GM18507 (cell line): ENCODE measurements at places on chromosomes 12 and 14.
A peak's percentile ranks its signal among the peaks of the same experiment; 100 is the strongest.

DNA sequence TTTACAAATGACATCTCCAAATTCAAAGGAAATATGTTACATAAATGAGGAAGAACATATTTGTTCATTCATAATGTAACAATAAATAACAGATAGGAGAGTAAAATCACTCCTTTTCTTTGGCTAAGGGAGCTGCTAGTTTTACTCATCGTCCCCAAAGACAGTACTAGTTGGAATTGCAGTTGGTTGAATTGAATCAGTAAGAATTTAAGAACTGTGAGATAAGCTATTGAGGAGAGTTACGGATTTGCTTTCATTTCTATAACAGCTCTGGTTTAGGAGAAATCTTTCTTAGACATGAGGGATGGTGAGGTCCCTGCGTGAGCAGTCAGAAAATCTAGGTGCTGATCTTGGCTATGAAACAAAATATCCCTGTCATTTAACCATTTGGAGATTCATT is 402.8 kb downstream of the AEBP2 start:
- no peak for DNase-seq

DNA sequence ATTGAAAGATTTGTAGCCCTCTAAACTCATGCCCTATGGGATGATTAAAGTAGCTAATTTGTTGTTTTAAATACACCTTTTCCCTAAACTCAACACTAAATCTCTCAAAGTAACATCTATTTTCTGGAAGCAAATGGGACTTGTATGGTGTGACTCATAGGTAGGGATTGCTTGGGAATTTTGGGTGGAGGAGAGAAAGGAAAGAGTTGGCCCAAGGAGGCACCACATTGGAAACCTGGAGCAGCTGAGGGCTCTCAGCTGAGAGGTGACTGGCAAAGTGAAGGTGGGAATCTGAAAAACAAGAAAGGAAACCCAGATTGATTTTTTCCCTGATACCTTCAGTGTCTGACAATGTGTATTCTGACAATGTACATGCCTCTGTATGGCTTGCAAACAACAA is 114.8 kb upstream of the PRICKLE1 start:
- DNase-seq = no peak

- peak; percentile 18 for DNase-seq
Measured at GRCh38 chr12:120710805-120711296, 593 bp downstream of the UNC119B start.

DNA sequence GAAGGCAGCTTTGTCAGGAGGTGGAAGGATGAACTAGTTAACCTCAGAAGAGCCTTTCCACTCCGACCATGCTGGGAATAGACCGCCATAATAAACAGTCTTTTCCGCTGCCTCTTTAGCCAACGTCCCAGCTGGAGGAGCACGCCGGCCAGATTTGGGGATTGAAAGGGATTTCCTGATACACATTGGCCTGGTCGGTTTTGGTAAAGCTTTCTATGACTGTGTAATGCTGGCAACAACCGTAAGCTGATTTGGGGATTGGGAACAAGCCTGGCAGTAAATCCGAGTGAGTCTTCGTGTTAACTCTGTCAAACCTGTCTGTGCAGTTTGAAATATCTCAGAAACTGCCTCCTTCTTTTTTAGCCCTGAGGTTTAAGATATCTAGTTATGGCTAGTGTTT is 87.0 kb downstream of the DAD1 start:
- DNase-seq = no peak

GRCh38 chr12:8052679-8053078 is 13.5 kb downstream of the C3AR1 start:
- DNase-seq = no peak

DNA sequence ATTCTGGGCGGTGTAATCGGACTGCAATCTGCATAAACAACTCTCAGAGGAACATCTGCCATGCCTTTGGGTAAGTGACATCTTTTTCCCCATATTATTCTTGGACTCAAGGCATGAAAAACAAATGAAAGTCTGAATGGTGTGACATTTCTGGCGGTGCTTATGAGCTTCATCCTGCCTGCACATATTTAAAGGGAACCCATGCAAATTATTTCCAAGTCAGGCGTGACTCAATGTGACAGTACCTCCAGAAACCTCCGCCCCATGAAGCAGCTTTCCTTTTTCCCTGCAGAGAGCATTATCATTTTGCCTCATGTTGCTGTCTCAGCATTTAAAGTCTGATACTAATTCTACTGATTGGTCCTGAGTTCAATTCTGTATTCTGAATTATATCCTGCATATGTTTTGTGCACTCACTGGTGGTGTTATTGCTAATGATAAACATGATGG is 585.4 kb downstream of the SNAPC1 start:
- no peak for DNase-seq

DNA sequence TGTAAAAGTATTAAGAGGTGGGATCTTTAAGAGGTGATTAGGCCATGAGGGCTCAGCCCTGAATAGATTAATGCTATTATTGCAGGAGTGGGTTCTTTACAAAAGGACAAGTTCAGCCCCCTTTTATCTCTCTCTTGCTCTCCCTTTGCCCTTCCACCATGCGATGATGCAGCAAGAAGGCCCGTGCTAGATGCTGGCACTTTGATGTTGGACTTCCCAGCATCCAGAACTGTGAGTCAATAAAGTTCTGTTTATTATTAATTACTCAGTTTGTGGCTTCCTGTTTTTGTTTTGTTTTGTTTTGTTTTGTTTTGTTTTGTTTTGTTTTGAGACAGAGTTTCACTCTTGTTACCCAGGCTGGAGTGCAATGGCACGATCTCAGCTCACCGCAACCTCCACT is 10.1 kb downstream of the RNASE1 start:
- no peak for DNase-seq

GRCh38 chr14:29663281-29663801 is 264.3 kb downstream of the PRKD1 start:
- no peak for DNase-seq

GRCh38 chr12:116919247-116919661 is 8.5 kb downstream of the FBXW8 start:
- DNase-seq = no peak

DNA sequence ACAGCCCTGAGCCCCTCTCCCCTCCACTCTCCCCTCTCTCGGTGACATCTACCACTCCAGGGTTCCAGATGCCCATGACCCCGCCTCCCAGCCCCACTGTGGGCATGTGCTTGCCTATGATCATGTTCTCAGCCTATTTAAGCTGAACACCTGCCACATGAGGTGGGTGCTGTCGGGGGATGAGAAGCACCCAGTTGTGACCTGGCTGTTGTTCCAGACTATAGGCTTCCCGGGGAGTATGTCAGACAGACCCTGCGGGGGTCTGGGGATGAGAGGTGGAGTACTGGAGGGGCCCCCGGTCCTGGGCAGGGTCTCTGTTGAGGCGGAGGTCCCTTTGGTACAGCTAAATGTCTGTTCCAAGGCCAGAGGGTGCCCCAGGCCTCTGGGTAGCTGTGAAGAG is 6.0 kb downstream of the VSX2 start:
- DNase-seq = no peak

DNA sequence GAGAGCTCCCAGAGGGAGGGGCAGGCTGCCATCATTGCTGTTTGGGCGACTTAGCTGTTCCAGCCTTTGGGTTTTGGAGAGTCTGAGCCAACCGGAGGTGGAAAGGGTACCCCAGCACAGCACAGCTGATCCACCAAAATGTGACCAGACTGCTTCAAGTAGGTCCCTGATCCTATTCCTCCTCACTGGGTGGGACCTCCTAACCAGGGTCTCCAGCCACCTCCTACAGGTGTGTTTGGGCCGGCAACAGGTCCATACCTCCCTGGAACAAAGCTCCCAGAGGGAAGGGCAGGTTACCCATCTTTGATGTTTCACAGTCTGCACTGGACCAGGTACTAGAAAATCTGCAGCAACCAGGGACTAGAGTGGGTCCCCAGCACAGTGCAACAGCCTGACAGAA is 53.8 kb downstream of the CAND1 start:
- DNase-seq = no peak

DNA sequence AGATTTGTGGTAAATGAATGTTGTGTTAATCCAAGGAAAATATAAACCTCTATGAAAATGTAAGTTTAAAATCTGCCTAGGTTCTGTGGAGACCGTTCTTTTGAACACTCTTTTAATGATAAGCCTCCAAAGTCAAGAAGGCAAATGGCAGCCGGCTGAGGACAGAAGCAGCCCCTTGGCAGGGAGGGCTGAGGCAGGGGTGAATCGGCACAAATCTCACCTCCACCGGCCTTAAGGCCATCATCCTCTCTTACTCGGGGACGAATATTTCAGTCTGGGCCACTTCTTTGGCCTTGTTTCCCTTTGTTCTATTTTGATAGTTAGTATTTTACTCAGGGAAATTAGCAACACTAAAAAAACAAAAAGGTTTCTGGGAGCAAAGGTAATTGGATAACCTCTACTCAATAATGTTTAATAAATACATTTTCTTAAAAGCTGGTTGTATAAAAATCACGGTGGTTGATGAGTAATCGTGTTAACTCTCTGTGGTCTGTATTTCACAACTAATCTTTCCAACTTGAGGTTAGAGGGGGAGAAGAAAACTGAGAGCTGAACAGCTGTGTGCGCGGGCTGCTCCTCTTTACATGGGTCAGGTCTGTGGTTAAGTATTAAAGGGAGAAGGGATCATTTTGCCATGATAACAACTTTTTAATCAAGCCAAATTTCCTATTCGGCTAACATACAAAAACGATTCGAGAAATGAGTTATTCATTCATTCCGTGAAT is 18.6 kb downstream of the LGMN start:
- DNase-seq = no peak

DNA sequence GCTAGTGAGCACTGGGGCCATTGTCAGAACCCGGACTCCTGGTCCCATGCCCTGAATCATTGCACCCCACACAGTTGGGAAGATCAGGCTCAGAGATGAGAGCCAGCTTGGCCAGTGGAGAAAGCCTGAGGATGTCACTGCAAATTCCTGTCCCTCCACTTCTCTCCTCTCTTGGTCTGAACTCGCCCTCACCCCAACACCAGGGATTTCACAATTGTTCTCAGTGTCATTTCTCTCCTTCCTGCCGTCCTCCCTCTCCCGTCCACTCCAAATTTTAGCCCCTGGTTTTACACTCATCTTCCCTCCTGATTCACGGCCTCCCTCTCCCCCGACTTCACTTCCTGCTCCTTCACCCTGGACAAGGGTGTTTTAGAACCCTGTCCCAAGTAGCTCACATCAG is 11.1 kb downstream of the KRT75 start:
- DNase-seq = no peak

DNA sequence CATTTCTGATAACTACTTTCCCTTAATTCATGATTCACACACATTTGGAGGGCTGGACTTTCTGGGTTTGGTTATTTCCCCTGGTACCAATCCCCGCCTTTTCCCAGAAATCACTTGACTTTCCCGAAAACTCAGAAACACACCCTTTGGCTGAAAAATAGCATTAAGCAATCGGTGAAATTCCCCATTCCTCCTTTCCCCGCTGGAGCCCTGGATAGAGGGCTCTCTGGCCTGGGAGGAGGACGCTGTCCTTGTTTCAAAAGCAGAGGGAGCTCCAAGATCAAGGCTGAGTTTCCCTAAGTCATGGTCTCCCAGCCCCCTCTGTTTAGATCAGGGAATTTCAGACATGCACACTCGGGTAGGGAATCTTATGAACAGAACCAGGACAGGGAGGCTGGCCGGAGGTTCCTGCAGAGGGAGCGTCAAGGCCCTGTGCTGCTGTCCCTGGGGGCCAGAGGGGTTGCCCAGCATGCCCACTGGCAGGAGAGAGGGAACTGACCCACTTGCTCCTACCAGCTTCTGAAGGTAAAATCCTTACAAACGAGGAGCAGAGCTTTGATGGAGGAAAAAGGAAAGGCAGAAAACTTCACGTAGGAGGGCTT is at the start of gene C1S:
Gene C1S, plus strand, starts transcription at position 366 of the 602 bp plus-strand sequence. CDS start 1,195 bp downstream, outside the sequence.
- DNase-seq = no peak

GRCh38 chr12:49598527-49598926 is 6.9 kb downstream of the FAM186B start:
- no peak for DNase-seq

DNA sequence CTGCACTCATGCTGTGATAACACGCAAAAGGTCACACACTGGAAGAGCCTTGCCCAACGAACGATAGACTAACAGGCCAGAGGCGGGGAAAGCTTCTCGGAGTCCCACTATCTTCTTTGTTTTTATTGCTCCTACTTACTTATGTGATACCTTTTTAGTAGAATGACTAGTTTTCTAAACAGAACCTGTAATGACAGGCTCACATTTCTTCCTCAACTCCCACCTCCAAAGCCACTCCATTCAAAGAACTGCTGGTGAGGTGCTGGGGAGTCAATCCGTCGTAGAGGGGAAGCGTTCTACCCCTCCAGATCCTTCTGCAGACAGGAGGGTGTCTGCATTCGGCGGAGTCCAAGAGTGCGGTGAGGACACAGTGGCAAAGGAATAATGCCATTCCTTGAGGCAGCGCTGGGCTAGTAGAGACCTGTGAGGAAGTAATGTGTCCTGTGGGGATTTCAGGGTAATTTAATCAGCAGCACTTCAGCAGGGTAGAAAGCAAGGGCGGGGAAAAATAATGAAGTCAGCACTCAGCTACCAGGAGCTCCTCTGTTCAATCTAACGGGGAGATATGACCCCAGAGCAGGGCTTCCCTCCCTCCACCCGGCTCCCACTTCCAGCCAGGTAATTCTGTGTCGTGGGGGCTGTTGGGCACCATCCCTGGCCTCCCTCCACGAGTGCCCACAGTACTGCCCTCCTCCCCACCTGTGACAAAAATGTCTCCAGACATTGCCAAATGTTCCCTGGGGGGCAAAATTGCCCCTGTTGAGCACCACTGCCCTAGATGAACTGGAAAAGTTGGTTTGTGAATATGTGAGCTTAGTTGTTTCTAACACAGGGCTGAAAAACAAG is 25.2 kb downstream of the SPRING1 start:
- DNase-seq = no peak

DNA sequence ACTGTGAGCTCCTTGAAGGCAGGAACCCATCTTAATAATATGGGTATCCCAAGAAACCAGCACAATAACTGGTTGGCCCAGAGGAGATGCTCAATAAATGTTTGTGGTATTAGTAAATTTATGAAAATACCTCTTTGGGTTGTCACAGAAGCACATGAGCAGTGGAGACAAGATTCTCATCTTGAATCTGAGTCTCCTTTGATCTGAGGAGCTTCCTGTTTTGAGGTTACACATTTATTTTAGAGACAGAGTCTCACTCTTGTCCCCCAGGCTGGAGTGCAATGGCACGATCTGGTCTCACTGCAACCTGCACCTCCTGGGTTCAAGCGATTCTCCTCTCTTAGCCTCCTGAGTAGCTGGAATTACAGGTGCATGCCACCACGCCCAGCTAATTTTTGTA is 247.4 kb downstream of the NRXN3 start:
- DNase-seq = no peak

DNA sequence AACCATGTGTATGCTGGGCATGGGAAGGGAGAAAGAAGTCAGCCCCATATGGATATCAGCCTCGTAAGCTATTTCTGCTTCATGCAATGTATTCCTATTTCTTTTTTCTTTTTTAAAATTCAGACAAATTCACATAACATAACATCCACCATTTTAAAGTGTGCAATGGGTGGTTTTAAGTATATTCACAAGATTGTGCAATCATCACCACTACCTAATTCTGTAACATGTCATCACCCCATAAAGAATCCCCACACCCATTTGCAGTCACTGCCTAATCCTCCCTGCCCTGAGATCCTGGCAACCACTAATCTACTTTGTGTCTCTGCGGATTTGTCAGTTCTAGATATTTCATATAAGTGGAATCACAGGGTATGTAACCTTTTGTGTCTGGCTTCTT is 9.5 kb downstream of the POMT2 start:
- DNase-seq = no peak

- DNase-seq = no peak
Measured at GRCh38 chr14:94844593-94845152, 74.8 kb upstream of the GSC start.
